NCI-H1436 (cell line): ENCODE measurements at places on chromosomes 13 and 19.

GRCh38 chr13:45301263-45301662 lies 39.7 kb downstream of the TPT1 start:
- DNase-seq, result no peak

DNA sequence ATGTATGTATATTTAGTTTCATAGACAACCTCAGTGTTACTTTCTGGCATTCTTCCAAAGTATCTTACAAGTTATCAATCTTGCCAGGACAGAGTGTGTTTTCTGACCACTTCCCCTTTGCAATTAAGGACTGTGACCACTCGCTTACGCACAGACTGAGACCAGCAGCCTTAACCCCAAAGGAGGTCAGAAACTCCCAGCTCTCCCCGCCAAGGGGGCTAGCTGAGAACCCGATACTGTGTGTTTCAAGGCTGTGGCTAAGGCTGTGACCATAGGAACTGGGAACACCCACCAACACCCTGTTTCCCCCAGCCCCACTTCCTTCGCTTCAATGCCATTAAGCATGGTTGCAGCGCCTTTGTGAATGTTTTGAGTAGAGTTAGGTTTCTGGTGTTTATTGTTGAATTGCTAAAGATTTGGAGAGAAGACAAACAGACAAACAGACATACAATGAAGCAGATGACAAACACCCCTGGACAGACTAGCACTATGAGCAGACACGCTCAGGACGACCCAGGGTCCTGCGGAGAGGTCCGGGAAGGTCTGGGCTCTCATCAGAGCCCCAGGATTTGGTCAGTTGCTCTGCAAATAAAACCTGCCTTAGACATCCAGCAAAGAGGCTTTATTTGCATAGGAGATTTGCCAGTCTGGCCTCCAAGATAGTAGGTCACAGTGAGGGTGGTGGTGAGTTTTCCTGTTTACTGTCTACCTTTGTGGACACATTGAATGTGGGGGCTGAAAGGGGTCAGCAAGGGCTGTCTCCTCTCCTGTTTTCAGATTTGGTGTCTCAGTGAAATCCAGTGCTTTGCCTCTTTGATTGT lies 25.0 kb upstream of the TNFSF11 start:
- no peak for DNase-seq

DNA sequence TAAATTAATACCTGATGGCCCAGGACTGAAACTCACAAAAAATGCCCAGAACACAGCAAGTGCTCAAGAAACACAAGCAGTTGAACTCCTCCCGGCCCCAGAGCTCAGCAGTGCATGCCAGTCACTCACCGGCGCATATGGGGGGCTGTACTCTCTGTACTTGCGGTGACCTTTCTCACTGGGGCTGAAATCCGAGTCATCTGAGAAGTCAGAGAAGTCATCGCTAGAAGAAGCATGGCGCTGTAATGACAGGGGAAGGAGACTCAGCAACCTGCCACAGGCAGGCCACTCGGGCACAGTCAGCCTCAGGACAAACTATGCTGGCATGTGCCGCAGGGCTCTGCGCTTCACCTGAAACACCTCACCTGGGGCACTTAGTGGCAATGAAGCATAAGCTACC lies 19.7 kb downstream of the ZC3H4 start:
- no peak for DNase-seq

DNA sequence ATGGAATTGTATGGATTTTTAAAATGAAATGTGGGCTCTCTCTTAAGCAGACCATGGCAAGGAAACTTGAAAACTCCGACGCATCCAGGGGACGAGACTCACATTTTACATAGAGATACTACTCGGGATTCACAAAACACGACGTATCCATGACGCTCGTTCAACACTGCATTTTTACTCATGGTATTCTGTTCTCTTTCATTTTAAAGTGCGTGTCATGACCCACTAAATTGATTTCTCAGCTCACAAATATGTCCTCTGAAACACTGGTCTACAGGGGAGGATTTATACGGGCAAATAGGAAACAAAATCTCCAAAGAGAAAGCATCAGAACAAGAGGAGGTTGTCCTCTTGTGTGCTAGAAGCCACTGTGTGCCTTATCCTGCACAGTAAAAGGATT lies 523.5 kb downstream of the MYO16 start:
- no peak for DNase-seq

- no peak for DNase-seq
Measured at GRCh38 chr13:23901365-23901764, 4.1 kb upstream of the C1QTNF9B start.

- DNase-seq, result no peak
Measured at GRCh38 chr13:43014162-43014561, 9.2 kb upstream of the DNAJC15 start.

DNA sequence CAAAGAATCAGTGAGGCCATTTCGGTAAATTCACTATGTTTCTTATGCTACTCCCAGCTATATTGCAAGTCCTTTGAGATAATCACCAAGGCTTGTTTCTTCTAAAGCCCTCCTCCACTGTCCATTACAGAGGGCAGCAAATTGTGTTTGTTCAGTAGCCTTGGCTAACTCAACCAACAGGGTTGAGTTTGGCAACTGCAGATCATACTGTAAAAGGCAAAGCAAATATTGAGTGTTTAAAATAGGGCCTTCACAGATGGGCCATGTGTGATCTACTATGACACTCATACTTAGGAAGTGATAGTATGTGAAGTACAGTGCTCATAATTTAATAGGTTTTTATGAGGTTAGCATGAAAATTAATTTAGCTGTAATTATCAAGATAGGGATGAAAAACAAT lies 171.3 kb downstream of the DACH1 start:
- no peak for DNase-seq

DNA sequence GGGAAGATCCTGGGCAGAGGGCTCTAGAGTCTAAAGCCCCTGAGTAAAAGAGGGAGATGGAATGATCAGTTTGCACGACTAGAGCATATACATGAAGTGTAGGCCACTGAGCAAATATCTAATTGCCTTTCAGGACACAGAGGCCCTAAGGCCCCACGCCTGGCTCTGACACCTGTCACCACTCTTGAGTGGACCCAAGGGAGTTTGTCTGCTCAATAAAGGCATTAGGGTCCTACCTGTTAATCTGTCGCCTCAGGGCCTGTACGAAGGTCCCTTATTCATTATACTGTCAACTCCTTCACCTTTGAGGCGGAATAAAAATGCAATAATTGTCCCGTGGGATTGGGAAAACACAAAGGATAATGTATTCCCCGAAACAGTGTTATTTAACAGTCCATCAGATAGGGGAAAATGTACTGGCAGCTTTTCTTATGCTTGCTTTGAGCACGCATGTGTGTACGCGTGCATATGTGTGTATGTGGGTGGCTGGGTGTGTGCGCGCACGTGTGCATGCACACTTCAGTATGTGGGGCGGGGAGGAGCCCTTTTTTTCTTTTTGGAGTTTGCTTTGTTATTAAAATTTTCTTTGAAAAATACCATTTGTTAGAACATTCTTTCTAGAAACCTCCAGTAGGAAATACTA lies 161.8 kb upstream of the SERP2 start:
- peak; percentile 82 for DNase-seq

DNA sequence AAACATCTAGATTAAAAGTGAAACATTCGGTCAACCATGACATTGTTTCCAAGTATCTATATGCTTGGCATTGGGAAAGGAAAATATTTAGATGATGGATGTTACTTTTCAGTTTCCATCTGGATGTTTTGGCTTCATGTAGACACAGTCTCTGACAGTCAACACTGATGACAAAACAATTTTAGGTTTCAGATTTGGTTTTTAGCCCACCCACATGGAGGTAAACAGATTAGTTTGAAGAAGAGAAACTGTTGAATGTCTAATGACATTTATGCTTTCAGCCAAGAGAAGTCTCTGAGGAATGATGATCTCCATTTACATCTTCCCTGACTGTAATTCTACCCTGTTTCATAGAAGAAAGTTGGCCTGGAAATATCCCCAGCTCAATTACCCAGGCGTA lies 379.1 kb downstream of the SLITRK6 start:
- DNase-seq, result no peak

DNA sequence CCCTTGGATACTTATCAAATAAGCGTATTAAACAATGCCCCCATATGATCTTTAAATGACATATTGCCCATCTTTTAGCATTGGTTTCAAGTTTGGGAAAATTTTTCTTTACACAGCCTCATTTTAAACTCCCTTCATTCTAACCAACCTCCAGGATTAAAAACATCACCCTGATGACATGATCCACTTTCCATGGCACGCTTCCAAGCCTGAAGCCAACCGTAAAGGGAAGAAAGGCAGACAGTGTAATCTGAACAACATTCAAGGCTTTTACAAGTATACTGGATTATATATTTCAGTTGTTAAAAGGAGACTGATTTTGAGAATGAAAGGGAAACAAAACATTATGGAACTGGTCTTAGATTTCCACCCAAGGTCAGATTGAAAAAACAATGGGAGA lies 1721.9 kb downstream of the OLFM4 start:
- DNase-seq, result no peak

DNA sequence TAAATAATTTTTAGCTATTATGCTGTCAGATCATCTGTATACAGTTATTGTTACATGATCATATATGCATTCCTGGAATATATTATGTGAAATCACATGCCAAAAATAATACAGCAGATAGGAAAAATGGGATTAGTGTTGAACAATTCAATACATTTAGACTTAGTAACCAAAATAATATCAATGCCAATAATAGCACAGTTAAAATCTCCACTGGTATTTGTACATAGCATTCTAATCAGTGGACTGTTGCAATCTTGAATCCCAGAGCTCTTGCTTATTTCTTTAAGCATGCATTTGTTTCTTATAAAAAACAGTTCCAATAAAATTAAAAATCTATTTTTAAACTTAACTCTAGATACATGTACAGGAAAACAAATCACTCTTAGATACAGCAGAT lies 2772.2 kb downstream of the PCDH9 start:
- DNase-seq, result no peak

- peak; percentile 48 for DNase-seq
Measured at GRCh38 chr19:8148410-8149260, 757 bp downstream of the FBN3 start.

- no peak for DNase-seq
Measured at GRCh38 chr19:49413348-49413747, 9.9 kb downstream of the PTH2 start.

- no peak for DNase-seq
Measured at GRCh38 chr19:2252055-2252796, 3.1 kb downstream of the AMH start.

DNA sequence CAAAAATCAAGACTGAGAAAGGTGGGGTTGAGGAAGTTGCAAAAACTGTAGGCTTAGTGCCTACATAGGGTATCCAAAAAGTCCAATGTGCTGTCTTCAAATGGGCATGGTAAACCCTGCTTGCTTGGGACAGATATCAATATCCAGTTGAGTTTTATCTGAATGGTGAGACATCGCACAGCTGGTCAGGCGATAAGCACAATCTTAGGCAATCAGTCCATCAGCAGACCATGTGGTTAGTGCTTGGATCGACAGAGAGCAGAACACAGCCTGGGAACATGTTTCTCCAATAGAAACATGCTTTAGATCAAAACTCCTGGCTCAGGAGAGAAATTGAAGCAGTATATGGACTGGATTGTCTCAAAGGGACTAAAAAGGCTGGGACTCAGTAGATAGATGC lies 151.3 kb upstream of the IPO5 start:
- no peak for DNase-seq

- peak; percentile 1 for DNase-seq
Measured at GRCh38 chr19:52473655-52474350, 20.4 kb downstream of the ZNF578 start.

DNA sequence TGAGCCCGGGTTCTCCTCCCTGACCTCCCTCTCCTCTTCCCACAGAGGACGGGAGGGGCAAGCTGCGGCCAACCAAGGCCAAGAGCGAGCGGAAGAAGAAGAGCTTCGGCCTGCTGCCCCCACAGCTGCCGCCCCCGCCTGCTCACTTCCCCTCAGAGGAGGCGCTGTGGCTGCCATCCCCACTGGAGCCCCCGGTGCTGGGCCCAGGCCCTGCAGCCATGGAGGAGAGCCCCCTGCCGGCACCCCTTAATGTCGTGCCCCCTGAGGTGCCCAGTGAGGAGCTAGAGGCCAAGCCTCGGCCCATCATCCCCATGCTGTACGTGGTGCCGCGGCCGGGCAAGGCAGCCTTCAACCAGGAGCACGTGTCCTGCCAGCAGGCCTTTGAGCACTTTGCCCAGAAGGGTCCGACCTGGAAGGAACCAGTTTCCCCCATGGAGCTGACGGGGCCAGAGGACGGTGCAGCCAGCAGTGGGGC lies 162.2 kb downstream of the KDM4B start:
- DNase-seq, result no peak

DNA sequence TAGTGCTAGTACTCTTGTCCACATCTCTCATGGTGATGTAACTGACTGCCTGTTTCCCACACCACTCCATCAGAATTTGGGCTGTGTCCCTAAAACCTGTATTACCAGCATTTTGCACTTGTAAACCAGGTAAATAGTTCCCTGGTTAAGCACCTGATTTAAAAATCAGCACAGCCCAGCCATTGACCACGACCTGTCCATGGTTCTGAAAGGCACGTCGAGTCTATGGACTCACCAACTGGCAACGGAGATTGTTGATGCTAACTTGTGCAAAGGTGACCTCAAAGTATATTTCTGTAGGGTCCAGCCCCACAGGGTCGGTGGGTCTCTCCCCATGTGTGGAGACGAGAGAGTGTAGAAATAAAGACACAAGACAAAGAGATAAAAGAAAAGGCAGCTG lies 46.7 kb upstream of the ZNF835 start:
- DNase-seq, result no peak

GRCh38 chr13:39779337-39780265 lies 124.1 kb downstream of the COG6 start:
- no peak for DNase-seq

DNA sequence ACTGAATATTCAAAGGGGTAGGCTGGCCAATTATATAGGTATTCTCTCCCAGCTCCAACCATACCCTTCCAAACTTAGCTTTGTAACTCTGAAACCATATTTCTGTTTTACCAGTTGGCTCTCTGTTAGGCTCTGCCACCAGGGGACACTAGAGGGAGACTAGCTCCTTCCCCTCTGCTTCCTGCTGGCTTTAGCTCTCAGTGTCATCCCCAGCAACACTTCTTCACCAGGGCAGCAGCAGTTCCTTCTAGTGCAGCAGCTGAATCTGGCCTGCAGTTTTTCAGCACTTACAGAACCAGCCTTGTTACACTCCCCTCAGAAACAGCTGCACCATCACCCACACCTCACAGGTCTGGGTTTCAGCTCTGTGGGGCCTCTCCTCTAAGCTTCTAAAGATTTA lies 51.0 kb upstream of the DOCK9 start:
- no peak for DNase-seq

- no peak for DNase-seq
Measured at GRCh38 chr13:43171489-43171888, 148.1 kb downstream of the DNAJC15 start.

DNA sequence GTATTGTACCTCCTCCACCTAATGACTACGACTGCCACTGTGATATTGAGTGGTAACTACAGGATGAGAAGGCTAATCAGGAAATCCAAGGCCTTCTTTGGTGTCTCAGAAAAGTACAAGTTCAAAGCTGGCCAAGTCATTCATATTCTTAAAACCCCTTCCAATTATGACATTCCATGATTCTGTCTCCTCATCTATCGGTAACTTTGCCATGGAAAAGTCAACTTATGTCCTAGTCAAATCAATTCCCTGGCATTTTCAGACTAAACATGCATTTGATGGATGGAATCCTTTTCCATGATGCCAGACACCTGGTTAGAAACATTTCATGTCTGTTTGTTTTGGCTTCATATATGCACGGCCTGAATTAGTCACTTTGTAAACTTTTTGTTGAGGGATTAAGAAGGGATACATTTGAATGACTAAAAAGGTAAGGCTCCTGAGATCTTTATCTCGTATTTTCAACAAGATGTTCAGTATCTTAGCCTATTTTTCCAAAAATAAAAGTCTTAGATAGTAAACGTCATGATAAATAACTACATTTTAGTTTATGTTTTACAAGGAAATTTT lies 186.5 kb downstream of the NHLRC3 start:
- no peak for DNase-seq

- DNase-seq, result no peak
Measured at GRCh38 chr13:77986713-77987112, 68.1 kb upstream of the EDNRB start.
